ENCODE measurements at places on chromosomes 7 and 10.
A peak's percentile ranks its signal among the peaks of the same experiment; 100 is the strongest.

DNA sequence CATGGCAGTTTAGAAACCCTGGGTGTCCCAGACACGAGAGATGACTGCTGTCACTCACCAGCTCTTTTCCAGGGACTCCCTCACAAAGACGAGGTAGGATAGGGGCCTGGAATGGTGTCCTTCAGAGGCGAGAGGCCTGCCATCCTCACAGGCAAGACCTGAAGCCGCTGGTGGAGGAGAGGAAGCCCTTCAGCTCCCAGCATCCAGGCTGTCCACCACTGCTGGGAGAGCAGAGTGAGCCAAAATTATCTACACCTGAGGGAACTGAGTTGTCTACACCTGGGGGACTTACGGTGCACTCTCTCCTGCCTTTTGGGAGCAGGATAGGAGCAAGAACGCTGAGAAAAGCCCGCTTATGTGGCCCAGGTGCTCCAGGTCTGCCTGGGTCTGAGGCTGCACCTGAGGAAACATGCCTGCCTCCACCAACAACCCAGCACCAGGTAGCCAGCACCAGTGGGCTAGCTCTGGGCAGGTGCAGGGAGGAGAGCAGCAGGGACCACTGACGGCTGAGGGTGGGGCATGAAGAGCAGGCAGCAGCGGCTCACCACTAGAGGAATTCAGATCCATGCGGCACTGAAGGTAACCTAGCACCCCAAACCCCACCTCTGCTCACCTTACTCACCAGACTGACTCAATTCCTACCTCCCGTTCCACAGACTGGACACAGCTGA, 357.2 kb downstream of the SH2D4B start:
- no peak for DNase-seq

DNA sequence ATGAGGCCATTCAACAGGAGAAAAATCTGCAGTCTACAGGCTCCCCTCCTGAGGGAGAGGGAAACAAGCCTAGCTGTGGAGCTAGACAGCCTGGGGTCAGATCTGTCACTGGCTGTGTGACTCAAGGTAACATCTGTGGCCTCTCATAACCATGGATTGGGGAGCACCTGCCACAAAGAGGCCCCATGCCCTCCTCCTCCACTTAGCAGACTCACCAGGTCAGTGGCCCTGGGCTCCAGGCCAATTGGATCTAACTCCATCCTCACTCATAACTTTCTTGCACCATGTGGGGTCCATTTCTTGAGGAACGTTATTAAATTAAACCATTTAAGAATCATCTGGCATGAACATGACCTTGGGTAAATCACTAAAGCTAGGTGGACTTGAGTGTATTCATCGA, 1.8 kb downstream of the GDF10 start:
- DNase-seq: no peak

GRCh38 chr7:114487174-114487573, 72.6 kb downstream of the FOXP2 start:
- DNase-seq: no peak

DNA sequence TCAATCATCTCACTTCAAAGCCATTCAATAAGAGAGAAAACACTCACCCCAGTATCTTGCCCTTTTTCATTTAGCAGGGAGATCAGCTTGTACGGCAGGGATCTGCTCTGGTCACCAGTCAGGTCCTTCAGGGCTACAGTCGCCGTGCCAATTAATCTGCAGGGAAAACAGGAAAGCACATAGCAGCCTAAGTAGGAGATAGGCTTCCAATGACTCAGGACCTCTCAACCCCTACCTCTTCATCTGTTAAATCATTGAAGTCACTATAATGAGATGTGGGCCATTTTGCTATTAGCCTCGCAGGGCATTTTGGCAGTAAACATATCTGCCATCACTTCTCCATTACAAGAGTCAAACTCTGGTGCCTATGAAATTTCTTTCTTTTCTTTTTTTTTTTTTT, 50.8 kb downstream of the MYOF start:
- DNase-seq: no peak

- DNase-seq: no peak
Measured at GRCh38 chr10:63396133-63396761, 69.5 kb downstream of the JMJD1C start.

- DNase-seq: no peak
Measured at GRCh38 chr10:80462299-80462980, 8.3 kb downstream of the TSPAN14 start.

DNA sequence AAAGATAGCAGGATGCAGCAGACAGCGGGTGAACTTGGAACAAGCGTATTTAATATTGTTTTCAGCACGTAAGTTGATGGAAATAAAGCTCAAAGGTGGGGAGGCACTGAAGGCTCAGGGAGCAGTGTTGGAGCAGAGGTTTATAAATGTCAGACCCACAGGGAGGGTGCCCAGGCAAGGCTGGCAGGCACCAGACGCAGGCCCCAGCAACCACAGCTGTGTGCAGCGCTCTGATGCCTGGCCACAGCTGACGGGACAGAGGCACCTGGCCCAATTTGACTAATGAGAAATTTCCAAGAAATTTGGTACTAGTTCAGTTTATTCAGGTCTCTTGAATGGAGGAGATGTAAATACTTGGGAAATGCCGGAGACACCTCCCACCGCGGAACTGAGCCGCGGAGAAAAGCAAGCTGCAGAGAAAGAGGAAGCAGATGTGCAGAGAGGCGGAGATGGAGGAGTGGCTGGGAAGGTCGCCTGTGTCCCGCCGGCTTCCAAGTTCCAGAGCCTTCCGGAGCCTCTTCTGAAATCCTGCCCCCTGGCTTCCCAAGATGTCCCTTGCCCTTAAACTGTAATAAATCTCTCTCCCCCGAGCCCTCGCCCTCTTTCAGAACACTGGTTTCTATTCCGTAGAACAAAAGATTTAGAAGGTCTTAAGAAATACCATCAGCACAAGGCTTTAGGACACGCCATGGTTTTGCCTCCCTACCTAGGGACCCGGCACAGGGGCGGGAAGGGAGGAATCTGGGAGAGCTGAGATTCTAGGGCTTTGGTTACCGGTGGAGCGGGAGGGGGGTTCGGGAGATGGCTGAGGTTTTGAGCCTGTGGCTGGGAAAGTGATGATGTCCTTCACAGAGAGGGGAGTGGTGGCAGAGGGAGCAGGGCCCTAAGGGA, 38.4 kb upstream of the PLXNA4 start:
- DNase-seq: no peak

- DNase-seq: no peak
Measured at GRCh38 chr7:51640841-51641240, 324.2 kb upstream of the COBL start.

DNA sequence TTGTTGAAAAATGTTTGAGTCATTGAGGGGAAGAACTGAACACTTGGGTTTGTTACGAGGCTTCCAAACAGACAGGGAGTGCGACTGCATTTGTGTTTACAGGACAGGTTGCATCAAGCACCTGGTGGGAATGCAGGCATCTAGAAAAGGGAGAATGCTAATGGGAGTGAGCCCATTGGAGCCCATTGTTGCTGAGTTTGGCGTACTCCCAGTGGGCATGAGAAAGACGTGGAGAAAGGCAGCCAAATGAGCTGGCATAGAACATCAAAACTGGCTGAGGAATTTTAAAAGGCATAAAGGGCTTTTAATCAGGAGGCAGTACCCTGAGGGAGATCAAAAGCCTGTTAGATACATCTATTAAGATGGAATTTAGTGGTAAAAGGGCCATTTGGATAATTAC, 171.6 kb upstream of the NPSR1 start:
- DNase-seq: no peak

DNA sequence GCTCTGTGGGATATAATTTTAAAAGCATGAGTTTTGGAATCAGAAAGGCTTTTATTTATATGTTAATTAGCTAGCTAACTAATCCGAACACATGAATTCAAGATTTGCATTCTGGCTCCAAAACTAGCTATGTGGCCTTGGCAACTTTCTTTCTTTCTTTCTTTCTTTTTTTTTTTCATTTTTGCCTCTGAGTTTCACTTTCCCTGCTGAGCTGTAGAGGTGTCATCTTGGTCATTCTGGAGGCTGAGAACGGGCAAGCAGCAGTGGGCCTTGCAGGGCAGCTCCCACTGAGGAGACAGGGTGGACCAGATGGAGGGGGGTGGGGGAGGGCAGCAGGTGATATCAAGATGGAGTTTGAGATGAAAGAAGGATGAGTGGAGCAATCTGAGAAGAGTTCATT, 24.8 kb upstream of the SFMBT2 start:
- DNase-seq: no peak

DNA sequence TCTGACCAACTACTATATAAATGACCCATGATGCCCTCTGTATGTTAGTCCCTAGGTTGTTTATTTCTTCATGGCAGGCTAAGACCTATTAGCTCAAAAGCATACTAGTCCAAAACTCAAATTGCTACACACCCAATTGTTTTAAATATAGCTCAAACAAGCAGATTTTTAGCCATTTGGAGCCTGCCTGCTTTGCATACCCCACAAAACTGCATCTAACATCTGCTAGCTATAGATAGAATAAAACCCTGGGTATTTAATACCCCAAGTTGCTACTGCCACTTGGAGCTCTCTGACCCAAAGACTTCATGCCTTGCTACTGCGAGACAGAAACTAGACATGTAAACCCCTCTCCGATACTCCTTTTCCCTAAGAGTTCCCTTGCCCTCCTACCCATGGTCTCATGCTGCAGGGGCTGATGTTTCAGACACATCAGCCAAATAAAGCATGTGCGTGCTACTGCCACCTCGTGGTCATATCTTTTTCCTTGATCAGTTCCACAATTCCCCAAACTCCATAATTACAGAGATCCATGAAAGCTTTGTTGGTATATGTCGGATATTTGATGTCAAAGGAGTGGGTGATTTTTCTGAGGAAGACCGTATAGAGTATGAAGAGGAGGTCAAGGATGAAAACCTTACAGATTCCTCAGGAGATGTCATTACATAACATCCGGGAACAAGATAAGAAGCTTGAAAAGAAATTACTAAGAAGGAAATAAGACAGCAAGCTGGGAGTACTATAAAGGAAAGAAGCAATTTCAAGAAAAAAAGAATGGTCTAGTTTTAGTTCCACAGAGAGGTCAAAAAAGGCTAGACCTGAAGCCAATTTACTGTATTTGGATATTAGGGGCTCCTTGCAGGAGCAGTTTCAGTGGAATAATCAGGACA, 386.6 kb downstream of the SH2D4B start:
- peak; percentile 5 for DNase-seq

- no peak for DNase-seq
Measured at GRCh38 chr7:147276783-147277370, 1160.3 kb downstream of the CNTNAP2 start.

DNA sequence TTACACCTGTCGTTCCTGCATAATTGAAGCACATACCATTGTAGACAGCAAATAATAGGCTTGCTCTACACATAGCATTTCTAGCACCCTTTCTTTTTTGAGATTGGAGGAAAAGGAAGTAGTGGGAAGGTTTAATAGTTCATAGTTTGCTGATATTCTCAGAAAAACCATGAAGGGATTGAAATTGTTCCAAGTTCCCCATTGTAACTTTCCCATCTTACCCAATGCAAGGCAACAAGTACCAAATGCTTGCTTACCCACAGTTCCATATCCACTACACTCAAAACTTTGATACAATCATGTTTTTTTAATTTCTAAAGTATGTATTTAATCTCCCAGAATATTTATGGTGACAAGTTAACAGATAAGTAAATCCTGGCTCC, 13.8 kb downstream of the CYP3A5 start:
- DNase-seq: no peak

- no peak for DNase-seq
Measured at GRCh38 chr7:32564542-32564941, 69.3 kb downstream of the AVL9 start.

DNA sequence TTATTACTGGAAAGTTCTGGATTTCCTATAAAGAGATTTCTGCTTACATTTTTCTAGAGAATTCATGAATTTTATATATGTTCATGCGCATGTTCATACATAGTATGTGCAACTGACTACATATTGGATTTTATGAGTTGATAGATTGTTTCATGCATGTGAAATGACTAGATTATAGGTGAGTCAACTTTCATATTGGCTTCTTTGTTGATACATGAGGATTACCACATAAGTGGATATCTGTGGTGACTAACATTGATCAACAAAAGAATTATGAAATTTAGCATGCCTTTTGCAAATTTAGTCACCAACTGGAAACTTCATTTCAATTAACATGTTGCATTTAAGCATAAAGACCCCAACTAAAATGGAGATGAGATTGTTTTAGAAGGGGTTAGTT, 99.0 kb downstream of the GNAT3 start:
- DNase-seq: no peak

GRCh38 chr7:2084331-2084730, 148.4 kb downstream of the MAD1L1 start:
- no peak for DNase-seq

GRCh38 chr7:30744075-30744417, 7.9 kb upstream of the INMT start:
- DNase-seq: no peak

DNA sequence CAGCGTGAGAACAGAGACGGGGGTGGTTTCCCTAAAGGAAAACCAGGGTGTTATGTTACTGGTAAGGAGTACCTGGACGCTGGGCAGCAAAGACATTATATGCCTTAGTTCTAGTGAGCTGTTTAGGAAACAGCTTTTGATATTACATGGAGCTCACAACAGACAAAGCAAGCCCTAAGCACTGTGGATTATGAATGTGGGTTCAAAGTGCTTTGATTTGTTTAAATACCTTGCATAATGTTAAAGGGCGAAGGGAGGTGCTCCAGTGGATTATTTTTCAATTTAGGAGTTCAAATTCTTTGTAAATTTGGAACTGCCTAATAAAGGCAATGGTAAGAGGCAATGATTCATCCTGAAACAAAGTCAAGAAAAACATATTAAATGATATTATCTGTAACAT, 13.8 kb downstream of the WNT16 start:
- DNase-seq: no peak

DNA sequence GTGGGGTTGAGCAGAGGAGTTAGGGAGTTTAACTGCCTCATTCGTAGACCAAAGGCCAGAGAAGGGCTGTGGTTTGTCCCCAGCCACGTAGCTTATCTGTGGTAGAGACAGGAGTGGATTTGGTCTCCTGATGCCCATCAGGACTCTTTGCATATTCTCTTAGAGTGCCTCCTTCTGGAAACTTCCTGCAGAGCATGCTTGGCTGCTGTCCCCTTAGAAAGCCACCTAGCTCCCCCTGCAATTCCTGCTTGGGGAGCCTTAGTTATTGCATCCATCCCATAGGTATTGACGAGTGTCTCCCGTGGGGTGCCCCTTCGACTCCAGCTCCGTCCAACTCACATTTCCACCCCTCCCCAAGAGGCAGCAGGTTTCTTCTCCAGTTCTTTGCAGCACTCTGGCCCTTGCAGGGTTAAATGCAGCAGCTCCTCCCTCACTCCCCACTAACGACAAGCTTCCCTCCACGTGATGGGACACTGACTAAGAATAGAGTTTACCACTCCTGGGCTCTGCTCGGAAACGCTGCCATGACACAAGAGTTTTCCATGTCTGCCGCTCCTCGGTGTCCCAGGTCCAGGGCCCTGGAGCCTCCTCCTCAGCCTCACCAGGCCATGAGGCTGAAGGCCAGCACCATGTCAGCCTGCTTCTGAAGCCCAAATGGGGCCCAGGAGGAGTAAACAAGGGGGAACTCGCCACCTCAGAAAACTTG, 147.8 kb upstream of the UNC5B start:
- no peak for DNase-seq

DNA sequence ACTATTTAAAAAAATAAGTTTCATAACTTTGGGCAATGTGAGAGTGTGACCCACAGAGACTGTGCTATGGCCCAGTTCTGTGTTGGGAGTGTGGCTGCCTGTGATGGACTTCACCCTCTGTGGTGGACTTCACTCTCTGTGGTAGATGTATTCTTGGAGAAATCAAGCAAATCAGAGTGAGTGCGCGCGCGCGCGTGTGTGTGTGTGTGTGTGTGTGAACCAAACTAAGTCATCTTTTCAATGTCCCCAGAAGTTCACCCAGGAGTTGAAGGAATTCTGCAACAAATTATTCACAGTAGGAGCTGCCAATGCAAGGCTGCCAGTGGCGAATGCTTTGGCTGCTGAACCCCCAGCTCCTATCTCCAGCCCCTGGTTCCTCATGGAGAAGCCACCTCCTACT, 184.5 kb downstream of the ADAM12 start:
- no peak for DNase-seq

Data from T-helper 2 cell (primary cell).